ENCODE measurements at places on chromosomes 3 and 15.

DNA sequence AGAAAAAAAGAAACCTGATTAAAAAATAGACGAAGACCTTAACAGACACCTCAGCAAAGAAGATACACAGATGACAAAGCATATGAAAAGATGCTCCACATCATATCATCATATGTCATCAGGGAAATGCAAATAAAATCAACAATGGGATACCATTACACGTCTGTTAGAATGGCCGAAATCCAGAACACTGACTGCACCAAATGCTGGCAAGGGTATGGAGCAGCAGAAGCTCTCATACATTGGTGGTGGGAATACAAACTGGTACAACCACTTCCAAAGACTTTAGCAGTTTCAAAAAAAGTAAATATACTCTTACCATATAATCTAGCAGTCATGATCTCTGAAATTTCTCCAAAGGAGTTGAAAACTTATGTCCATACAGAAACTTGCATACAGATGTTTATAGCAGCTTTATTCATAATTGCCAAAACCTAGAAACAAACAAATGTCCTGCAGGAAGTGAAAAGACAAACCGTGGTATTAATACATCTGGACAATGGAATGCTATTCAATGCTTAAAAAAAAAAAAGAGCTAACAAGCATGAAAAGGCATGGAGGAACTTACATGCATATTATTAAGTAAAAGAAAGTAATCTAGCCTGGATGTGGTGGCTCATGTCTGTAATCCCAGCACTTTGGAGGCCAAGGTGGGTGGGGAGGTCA lies 107.4 kb downstream of the HES1 start:
- DNase-seq, result no peak

DNA sequence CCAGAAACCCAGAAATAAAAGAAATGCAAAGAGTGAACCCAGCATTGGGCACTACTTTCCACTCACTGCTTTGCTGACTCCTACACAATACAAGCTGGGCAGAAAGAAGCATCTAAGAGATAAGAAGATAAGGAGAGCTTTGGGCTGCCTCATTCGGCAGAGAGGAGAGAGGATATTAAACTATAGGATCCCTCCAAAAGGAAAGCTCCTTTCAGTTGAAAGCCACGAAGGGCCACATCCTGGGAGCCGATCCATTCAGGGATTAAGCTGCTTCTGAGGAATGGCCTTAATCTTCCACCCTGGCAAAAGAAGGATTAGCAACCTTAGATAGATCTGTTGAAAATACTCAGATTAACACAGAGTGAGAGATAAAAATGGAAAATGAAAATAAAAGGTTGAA lies 274.9 kb upstream of the PPP2R3A start:
- DNase-seq, result no peak

DNA sequence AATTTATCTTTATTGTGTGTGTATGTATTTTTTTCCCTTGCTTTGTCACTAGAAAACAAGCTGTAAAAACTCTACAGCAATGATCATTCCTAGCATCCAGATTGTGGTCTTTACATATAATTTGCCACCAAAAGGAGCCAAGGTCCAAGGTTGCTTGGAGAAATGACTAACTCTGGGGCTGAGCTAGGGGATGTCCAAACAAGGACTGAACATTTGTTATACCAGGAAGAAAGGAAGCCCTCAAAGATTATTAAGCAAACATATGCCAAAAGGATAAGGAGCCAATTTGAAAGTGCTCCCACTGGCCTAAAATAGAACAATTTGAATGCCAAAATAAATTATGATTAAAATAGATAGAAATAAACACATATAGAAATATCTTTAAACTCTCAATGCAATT lies 293.3 kb downstream of the ZIC1 start:
- no peak for DNase-seq

GRCh38 chr3:14521611-14522010 lies 18.5 kb downstream of the GRIP2 start:
- DNase-seq, result no peak

DNA sequence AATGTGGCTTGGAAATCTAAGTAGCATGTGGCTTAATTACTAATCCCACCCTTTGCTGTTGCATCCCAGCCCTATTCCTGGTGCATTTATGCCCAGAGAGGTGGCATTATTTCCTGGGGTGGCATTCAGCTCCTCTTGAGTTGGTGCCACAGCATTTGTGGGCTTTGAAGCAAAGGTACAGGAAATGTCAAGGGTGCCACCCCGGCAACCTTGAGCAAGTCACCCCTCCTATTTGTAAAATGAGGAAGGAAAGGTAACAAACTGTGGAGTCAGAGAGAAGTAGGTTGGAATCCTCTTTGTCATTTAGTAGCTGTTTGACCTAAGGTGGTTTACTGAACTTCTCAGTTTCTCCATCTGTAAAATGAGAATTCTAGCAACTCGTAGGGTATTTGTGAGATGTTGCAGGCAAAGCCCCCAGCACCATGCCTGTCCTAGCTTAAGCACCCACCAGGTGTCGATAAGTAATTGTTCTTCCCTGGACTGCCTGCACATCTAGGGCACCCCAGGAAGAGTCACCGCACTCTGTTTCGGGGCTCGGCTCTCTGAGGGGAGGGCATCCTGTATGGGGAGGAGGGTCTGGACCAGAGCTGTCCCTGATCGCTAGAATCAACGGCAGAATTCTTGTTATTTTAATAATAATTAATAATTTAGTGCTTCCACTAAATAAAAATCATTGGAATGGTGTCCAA lies 17.1 kb downstream of the ISG20 start:
- DNase-seq, result no peak

DNA sequence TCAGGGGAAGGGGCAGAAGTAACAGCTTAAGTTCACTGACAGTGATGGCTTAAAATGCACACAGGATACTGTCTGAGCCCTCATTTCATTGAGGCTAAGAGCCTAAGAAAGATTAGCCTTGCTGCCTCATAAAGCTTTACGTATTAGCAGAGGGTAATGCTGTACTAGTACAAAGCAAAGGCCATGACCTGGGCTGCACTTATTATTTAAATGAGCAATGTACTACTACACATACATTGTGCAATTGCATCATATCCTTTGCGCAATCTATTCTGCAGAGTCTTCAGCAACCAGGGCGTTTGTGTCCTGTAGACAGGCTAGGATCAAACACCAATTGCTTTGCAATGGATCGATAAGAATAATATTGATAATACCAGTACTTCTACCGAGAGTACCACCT lies 221.8 kb downstream of the TPRG1 start:
- DNase-seq, result no peak

GRCh38 chr3:77605308-77605707 lies 565.4 kb downstream of the ROBO2 start:
- no peak for DNase-seq

GRCh38 chr3:145735631-145736030 lies 425.4 kb downstream of the PLOD2 start:
- DNase-seq, result no peak

DNA sequence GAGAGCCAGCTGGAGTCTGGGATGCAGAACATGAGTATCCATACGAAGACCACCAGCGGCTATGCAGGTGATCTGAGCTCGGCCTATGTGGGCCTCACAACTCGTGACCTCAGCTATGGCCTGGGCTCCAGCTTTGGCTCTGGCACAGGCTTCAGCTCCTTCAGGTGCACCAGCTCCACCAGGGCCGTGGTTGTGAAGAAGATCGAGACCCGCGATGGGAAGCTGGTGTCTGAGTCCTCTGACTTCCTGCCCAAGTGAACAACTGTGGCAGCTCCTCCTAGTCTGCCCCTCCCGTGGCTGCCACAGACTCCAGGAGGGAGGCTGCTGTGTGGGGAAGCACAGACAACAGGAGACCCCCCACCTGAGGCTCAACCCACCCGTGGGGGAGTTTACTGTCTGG lies 3.6 kb upstream of the KPNA4 start:
- DNase-seq, result peak; percentile 27

Measured in heart left ventricle (tissue), 16 donors.